ENCODE measurements at places on chromosomes 1 and 21. TPM values are rescaled to one million over a fixed set of nuclear protein-coding genes. Genes with fewer than 3 reads are reported as not detected.

PTGFR gene
- not detected for total RNA-seq

SAMD13 gene
- total RNA-seq = 1.1 TPM

TENT5C gene
- 4.2 TPM for total RNA-seq

OPRD1 gene
- total RNA-seq = not detected

TRIM58 gene
- 0.06 TPM for total RNA-seq

GJC2 gene
- total RNA-seq = 1.1 TPM
